NCI-H1105 (cell line): ENCODE measurements at places on chromosomes 3 and 15.

- DNase-seq: no peak
Observed at GRCh38 chr15:86203462-86203861, 123.8 kb downstream of the AGBL1 start.

- no peak for DNase-seq
Observed at GRCh38 chr3:125032683-125033082, 23.1 kb downstream of the HEG1 start.

DNA sequence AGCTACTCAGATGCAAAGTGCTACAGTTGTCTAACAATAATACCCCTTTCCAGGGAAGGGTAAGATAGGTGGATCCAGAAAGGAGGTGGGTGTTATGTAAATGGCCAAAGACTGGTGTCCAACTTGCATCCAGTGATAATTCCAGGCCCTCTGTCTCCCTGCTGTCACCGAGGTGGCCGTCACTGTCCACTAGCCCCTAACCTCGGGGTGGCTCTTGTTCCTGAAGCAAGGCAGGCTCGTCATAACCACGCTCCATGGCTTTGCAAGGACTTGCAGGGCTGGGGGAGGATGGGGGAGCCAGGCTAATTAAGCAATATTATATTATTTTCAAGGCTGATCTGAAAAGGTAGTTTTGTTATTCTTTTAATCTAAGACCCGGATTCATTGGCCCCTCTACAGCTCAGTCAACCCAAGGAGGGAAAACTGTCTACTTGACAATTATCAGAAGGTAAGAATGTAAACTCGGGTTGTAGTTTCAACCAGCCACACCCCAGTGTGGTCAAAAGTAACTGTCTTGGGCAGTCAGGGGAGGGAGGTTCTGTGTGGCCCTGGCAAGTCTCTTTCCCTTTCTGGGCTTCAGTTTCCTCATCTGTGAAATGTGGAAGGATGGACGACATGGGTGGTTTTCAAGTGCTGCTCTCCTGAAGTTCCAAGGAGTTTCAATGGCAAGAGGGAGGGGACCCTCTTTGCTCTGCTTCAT lies 220.1 kb upstream of the BHLHE40 start:
- DNase-seq: no peak

- no peak for DNase-seq
Observed at GRCh38 chr15:25694239-25694584, 168.9 kb downstream of the ATP10A start.

- DNase-seq: no peak
Observed at GRCh38 chr15:36218322-36218721, 361.1 kb upstream of the CDIN1 start.

DNA sequence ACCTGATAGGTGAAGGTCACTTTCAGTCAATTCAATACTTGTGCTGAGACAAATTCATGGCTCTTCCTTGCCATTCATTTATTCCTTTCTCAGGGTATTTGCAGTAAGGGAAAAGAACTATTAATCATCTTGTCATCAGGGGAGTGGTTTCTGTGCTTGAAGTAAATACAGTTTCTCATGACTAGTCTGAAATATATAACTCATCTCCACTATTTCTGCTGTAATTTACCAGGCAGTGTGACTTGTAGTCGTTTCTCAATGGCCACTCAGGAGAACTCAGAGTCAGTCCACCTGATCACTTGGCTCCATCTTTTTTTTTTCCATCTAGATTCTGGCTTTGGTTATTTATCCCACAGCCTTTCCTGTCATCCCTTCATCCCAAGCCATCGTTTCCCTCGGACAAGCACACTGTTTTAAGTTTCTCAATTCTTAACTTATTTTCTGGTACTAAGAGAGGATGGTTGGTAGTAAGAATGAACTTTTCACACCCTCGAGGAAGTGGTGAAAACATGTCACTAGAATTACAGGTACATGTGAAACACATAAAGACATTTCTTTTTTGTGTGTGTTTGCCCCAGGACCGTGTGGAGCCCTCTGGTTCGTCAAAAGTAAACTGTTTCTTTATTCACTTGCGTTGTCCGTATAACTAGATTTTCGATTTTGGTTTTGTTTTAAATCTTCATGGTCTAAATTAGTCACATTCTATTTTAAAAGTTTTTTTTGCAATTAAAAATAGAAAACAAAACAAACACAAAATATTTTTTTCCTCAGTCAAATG lies 620.2 kb downstream of the ZBBX start:
- no peak for DNase-seq
